ENCODE measurements at places on chromosomes 4 and X. TPM values are rescaled to one million over a fixed set of nuclear protein-coding genes. Genes with fewer than 3 reads are reported as not detected.

The DGAT2L6 gene
- polyA plus RNA-seq = not detected

GRCh38 chr4:38659346-38659745 is 4.7 kb upstream of the KLF3 start:
- DNase-seq = no peak

DNA sequence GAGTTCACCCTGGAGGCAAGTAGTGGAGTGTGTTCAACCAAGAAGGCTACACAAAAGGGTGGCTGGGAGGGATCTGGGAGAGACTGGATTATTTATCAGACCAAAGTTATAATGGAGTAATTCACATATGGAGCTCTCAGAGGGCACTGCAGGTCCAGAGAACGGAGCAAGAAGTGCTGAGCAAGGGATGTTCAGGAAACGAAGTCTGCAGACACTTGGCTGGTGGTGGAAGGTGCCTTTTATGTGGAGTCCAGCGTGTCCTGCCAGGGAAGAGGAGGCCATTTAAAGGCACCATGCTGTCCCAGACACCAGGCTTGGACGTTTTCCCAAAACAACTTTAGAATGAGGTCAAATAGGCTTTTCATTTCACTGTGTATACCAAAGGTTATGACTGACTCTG is 130.1 kb downstream of the CEP135 start:
- no peak for DNase-seq

DNA sequence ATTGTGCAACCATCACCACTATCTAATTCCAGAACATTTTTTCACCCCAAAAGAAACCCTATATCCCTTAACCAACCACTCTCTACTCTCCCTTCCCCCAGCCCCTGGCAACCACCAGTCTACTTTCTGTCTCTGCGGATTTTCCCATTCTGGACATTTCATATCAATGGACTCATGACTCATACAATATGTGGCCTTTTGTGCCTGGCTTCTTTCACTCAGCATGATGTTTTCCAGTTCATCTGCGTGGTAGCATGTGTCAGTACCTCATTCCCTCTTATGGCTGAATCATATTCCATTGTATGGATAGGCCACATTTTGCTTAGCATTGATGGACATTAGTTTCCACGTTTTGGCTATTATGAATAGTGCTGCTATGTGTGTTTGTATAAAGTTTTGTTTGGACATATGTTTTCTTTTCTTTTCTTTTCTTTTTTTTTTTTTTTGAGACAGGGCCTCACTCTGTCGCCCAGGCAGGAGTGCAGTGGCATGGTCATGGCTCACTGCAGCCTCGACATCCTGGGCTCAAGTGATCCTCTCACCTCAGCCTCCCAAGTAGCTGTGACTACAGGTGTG is 335.4 kb downstream of the BCOR start:
- DNase-seq = no peak

GRCh38 chrX:110395877-110396276 is 37.2 kb downstream of the RTL9 start:
- DNase-seq = no peak

- DNase-seq = peak; percentile 26
These were observed 49.5 kb downstream of the RGS12 start for GRCh38 chr4:3342182-3342854.

GRCh38 chr4:73432169-73433000 is 3.6 kb upstream of the AFP start:
- DNase-seq = no peak

The ANAPC10 gene
- 21.0 TPM for polyA plus RNA-seq

DNA sequence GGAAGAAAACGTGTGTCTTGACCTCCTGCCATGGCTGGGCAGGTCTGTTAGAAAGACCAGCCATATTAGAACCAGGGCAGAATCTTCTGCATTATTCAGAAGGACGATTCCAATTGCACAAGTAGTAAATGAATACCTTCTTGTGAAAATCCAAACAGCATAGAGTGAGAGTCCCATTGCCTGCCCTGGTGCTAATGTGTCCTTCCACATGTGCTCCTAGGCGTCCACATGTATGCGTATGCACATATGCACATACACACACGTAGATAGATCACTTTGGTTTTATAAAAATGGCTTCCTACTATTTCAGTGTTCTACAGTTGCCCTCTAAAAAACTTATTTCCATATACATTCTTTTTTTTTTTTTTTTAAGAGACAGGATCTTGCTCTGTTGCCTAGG is 10.2 kb upstream of the GRPEL1 start:
- no peak for DNase-seq

The F8A2 gene
- not detected for polyA plus RNA-seq

DNA sequence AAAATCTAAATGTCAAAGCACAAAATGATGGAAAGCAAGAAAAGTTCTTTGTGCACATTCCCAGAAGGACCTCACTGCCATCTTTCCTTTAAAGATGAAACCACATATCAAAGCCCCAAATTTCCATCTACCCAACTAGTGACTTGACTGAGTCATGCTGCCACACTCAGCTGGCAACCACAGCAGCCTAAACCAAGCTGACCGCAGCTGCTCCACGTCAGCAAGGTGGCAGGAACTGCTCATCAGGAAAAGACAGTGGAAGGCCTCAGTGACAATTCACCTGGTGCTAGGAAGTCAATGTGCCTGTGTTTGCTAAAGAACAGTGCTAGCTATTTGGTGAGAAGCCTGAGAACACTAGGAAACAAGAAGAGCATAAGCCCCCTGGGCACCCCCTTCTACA is 26.1 kb downstream of the ACOX3 start:
- no peak for DNase-seq

The GPM6B gene
- polyA plus RNA-seq = 1.1 TPM

- no peak for DNase-seq
These were observed 101.8 kb downstream of the PJA1 start for GRCh38 chrX:69063486-69063885.

- no peak for DNase-seq
These were observed 76.9 kb downstream of the COL4A6 start for GRCh38 chrX:108361316-108361715.
